ENCODE measurements at places on chromosomes 7 and 10.

DNA sequence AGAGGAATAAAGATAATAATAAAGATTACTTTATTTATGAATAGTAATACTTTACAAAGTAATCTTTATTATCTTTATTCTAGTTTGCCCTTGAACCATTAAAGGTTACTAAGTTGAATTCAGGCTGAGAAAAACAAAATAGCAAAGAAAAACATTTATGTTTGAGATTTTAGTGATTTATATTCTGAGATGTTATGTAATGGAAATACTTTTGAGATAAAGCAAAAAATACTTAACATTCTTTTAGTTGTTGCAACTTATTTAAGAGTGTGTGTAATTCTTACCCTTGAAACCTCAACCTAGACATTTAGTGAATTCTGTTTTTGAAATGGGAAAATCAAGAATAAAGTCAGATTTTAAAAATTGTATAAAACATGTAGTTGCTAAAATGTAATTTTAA, 40.0 kb downstream of the MINPP1 start:
- no peak for DNase-seq

DNA sequence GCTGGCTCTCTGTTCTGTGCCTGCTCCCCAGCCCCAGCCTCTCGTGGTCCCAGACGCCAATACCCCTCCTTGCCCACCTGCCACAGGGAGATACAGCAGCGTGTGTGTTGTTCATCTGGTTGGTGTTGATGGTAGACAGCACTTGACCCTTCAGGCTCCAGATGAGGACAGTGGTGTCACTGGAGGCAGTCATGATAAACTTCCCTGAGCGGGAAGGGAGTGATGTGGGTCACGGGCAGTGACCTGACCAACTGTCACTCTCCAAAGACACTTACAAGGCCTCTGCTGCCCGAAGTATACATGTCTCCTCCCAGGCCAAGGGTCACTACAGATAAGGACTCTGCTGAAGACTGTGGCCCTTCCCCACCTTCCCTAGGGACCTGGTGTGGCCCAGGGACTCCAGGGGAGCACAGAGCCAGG, 5.6 kb downstream of the TBL2 start:
- DNase-seq = no peak

- no peak for DNase-seq
Observed at GRCh38 chr7:91201442-91202113, 62.7 kb upstream of the FZD1 start.

- no peak for DNase-seq
Observed at GRCh38 chr10:95451150-95451549, 110.0 kb downstream of the SORBS1 start.

DNA sequence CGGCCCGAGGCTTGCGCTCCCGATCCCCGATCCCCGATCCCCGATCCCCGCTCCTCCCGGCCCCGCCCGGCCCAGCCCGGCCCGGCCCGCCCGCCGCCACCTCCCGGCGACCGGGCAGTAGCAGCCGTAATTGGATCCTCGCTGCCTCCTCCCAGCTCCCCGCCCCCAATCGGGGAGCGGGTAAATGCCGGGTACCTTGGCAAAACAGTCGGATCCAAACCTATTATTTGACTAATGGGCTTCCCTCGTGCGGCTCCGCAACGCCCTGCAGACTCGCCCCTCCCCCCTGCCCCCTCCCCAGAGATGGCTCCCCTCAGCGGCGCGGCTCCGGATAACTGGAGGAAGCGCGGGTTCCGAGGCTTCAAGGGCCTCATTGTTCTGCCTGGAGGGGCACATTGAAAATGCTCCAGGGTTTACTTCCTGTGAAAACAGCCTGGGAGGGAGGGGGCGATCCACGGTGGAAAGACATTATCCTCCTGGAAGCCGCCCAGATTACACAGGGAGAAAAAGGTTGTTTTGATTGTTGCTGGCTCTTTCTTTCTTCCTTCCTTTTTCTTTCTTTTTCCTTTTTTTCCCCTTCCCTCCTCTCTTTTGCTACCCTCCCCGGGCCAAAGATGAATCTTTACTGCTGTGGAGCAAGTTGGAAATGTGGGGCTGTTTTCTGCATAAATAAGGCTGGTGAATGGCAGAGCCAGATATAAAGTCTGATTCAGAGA, 94.7 kb upstream of the ZMIZ1 start:
- DNase-seq = peak; percentile 54

DNA sequence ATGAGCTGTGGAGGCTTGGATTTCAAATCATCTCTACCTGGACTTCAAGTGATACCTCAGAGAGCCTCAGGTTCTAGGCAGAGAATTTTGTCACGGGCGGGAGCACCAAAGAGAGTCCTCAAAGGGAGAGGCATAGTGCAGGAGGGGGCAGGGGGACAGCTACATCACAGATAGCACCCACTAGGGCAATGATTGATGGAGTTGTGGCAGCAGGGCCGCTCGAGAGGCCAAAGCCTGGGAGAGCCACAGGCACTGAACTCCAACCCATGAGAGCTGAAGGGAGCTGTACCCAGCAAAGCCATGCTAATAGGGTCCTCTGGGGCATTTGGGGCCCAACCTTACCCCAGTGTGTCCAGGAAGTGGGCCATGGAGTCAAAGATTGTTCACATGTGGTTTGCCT, 232.0 kb upstream of the PCDH15 start:
- no peak for DNase-seq

DNA sequence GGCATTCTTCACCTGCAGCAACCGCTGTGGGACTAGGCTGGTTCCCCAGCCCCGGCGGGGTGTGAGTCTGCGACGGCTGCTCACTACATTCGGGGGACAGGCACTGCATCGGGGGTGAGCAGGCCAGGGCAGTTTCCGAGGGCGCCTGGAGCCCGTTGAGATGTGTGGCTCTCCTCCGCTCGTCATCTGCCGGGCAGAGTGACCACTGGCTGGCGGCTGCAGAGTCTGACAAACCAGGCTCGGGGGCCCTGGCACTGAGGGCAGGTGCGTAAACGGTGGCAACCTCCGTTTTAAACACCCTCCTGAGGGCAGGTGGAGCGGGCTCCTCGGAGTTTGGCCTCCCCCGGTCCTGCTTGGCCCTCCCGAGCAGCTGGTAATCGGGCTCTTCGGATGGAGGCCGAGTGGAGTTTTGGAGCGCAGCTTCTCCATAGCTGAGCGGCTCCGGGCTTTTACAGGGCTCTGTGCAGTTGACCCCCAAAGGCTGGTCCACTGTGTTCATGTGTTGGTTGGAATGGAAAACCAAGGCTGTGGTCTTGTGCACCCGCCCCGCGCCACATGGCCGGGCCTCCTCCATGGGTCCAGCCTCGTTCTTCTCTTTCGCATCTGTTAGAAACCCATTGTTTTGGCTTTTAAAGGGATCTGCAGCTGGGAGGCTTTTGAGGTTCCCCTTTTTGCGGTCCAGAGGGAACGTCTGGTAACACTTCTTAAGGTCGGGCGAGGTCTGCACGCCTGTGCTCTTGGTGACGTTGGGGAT, 20.9 kb downstream of the INSYN2A start:
- no peak for DNase-seq

GRCh38 chr10:22714479-22715289, at the start of gene PIP4K2A:
TSS of gene PIP4K2A (minus strand) at chr10:22714578. CDS start at chr10:22714326, 252 bp downstream.
- peak; percentile 27 for DNase-seq

DNA sequence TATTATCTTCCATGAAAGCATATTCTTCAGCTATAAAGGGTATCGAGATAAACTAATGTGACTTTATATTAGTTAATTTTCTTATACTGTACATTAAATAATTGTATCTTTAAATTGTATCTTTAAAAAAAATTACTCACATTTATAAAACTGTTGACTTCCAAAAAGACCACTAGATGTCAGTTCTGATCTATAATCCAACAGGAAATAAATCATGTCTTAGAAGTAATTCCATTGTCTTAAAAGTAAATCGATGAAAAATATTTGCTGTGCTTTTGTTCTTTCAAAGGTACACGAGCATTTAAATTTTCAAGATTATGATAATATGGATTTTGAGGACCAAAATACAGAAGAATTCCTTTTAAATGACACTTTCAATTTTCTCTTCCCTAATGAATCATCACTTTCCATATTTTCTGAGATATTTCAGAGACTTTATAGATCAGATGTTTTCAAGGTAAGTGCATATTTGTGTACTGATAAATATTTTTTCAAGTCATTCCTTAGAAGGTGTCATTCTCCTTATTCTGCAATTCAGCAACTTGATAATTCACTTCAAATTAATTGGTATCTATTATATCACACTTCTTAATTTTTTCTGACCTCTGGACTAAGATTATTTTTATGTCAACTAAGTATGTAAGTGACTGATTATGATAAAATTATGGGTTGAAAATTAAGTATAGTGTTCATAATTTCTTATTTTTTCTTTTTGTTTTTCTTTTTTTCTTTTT, 138.5 kb downstream of the CPED1 start:
- peak; percentile 57 for DNase-seq

- no peak for DNase-seq
Observed at GRCh38 chr7:157027568-157028198, 17.2 kb upstream of the MNX1 start.

DNA sequence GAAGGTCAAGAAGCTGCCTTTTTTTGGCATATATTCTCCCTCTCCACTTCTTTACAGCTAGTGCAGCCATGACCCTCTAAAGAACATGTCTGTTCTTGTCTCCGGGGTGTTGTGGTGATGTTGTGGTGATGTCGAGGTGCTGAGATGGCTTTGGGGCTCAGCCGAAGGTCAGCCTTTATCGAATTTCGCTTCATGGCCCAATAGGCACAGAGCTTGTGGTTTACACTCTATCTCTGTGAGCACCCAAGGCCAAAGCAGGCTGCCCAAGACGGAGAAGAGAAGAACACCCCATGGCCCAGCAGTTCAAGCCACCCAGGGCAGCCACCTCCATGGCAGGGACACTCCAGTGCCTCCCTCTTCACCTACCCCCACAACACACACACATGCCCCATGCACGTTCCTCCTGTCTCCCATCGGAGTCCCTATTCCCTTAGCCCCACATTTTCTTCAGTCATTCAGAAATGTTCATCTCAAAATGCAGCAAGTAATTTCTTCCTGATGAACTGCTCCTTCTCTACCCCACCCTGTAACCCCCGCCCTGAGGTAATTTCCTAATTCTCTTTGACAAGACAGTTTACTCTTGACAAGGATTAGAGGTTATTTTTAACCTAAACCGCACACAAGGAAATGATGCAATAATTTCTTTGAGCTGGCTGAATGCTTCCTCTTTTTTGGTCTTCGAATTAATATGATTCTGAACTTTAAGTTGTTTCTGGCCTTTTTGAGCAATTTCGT, 18.6 kb upstream of the ADRB1 start:
- DNase-seq = no peak

- peak; percentile 70 for DNase-seq
Observed at GRCh38 chr7:44847509-44847919, 373 bp downstream of the H2AZ2 start.

- DNase-seq = no peak
Observed at GRCh38 chr10:112039823-112040222, 143.7 kb downstream of the GPAM start.

DNA sequence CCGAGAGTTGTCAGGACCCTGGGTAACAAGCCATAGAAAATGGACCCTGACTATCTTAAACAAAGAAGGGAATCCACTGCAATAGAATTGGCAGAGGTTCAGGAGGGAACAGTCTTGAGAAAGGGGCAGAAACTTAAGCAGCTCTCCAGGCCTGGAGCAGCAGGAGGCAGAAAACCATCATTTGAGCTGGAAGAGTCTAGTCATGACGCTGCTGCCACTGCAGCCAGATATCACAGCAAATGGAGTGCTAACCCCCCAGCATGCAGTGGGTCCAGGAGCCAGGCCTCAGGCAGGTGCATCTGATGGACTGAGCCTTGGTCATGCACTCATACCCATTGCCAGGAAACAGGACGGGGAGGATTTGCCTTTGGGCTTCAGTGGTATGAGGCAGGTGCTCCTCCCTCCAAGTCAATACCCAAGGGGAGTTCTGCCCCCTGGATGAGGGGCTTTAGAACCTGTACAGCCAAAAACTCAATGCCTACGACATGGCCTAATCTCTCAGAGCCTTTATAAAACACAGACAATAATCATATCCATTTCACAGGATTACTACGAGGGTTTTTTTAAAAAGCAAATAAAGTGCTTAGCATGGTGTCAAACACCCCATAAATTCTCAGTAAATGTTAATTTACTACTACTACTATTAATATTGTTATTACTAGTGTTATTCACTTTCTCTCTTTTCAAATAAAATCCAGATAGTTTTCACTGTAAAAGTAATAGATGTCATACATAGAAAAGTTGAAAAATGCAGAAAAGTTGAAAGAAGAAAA, 30.7 kb downstream of the DUSP5 start:
- DNase-seq = no peak

DNA sequence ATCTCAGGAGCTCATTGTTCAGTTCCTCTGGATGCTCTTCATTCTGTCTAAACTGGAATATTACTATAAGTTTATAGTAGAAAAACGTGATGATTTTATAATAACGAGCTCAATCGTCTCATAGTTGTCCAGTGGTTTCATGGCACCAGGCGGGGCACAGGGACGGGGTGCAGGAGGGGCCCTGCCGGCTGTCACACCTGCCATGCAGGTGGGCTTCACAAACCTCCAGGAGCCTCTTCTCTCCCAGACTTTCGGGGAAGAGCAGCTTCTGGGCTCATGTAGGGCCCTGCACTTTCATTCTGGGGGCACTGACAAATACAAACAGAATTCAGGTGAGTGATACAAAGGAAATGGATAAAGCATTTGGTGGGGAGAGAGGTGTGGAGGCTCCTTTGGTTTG, 146.9 kb upstream of the KLF6 start:
- no peak for DNase-seq

DNA sequence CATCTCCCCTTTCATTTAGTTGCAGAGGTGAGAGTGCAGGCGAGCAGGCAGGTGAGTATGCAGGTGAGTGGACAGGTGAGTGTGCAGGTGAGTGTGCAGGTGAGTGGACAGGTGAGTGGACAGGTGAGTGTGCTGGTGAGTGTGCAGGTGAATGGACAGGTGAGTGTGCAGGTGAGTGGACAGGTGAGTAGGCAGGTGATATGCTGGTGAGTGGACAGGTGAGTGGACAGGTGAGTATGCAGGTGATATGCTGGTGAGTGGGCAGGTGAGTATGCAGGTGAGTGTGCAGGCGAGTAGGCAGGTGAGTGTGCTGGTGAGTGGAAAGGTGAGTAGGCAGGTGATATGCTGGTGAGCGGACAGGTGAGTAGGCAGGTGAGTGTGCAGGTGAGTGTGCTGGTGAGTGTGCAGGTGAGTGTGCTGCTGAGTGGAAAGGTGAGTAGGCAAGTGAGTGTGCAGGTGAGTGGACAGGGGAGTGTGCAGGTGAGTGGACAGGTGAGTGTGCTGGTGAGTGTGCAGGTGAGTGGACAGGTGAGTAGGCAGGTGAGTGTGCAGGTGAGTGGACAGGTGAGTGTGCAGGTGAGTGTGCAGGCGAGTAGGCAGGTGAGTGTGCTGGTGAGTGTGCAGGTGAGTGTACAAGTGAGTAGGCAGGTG, 165.6 kb downstream of the ADARB2 start:
- DNase-seq = no peak
